ENCODE measurements at places on chromosomes 11 and 22.

- no peak for DNase-seq
Measured at GRCh38 chr11:1162138-1162475, 4.4 kb downstream of the MUC5AC start.

GRCh38 chr11:78189174-78189724, 530 bp downstream of the USP35 start:
- DNase-seq = no peak

GRCh38 chr11:93741882-93742226, 382 bp downstream of the C11orf54 start:
- DNase-seq = no peak

DNA sequence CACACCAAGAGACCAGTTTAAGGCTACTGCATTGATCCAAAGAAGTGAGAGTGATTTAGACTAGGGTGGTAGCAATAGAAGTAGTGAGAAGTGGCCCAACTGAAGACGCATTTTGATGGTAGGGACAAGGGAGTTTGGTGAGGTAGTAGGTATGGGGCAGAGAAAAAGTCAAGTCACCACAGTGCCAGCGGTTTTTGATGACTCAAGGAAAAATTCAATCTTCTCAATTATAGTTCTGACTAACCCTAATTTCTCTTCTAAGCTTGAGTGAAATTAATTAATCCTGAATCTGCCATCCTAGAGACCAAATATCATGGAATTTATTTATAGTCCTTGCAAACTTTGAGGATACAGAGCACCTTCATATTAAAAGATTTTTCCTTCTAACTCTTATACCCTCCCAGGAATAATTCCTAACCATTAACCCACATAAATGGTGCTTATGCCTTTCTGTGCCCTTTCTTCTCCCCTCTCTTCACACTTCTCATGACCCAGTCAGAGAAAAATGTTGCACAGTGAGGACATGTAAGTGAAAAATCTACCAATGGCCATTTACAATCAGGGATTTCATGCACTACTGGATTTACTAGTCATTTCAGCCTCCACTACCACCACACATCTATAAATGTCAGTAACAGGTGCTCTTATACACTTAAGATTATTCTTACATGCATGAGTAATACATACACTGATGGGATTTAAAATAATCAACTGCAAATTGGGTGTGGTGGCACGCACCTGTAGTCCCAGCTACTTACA, 45.9 kb upstream of the ARHGAP32 start:
- no peak for DNase-seq
